Cardiac atrium fibroblast (primary cell): ENCODE measurements at places on chromosomes 7 and 10. TPM values are rescaled to one million over a fixed set of nuclear protein-coding genes. Genes with fewer than 3 reads are reported as not detected.

ACTR3C gene
- total RNA-seq = not detected in 2 replicates

FUOM gene
- total RNA-seq = 25.5 and 32.4 TPM in 2 replicates

GOLGA7B gene
- not detected in 2 replicates for total RNA-seq

PLAC9 gene
- total RNA-seq = 89.7 and 128 TPM in 2 replicates

MKX gene
- total RNA-seq = not detected in 2 replicates

C10orf95 gene
- total RNA-seq = not detected in 2 replicates
